ENCODE measurements at places on chromosomes 2 and 18.

DNA sequence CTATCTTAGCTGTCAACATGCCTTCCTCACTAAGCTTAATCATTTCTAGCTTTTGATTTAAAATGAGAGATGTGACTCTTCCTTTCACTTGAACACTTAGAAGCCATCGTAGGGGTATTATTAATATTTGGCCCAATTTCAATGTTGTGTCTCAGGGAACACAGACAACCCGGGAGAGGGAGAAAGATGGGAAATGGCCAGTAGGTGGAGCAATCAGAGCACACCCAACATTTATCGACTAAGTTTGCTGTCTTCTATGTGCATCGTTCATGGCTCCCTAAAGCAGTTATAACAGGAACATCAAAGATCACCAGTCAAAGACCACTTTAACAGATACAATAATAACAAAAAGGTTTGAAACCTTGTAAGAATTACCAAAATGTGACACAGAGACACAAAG is 110.2 kb downstream of the OLA1 start:
- no peak for DNase-seq

- no peak for DNase-seq
Observed at GRCh38 chr2:197161774-197162173, 148.8 kb downstream of the ANKRD44 start.

DNA sequence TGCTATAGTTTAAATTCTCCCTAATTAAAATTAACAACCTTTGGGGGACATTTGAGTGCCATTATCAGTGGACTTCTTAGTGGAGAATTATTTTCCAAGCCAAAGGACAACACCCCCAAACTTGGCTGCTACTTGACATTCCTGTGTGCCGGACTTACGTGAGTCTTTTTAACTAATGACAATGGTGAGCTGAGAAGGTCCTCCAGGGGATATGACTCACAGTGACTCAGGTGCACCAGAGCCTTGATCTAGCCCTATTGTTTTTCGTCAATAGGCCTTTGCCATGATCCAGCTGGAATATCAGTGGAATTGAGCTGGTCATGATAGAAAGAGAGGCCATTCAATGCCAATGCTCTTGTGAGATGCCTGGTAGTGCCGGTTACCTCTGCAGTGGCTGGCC is 118.1 kb upstream of the CXCR4 start:
- no peak for DNase-seq

DNA sequence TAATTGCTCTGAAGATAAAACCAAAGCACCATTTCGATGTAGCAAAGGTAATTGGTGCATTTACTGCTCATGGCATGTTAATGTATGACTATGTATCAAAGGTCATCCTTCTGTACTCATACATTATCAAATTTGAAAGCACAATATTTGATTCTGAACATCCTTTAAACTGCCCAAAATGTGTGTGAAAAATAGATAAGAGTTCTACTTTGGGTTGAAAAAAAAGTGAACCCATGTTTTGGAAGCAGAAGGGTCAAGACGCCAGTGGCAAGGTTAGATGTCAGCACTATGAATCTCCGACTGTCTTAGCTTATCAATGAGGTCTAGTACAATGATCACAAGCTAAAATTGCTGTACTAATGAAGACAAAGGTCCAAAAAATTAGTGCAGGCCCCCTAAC is 83.1 kb downstream of the LNPK start:
- DNase-seq = no peak

DNA sequence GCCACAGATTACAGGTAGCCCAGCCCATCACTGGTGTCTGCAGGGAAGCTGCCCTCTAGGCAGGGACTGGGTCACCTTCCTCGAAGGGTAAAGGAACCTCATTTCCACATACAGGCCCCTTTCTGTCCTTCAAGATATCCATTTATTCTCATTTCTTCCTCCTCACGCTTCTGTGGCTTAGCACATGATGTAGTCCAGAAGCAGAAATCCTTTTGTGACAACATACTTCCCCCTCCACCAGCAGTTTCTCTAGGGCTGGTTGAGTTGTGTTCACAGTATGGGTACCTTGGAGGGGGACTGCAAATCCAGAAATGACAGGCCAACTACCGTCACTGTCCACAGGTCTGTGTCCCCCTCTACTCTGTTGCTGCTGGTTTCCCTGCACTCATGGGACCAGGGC is 364.9 kb downstream of the ANAPC1 start:
- DNase-seq = no peak

- DNase-seq = no peak
Observed at GRCh38 chr2:127226520-127227263, 6.6 kb upstream of the CYP27C1 start.

DNA sequence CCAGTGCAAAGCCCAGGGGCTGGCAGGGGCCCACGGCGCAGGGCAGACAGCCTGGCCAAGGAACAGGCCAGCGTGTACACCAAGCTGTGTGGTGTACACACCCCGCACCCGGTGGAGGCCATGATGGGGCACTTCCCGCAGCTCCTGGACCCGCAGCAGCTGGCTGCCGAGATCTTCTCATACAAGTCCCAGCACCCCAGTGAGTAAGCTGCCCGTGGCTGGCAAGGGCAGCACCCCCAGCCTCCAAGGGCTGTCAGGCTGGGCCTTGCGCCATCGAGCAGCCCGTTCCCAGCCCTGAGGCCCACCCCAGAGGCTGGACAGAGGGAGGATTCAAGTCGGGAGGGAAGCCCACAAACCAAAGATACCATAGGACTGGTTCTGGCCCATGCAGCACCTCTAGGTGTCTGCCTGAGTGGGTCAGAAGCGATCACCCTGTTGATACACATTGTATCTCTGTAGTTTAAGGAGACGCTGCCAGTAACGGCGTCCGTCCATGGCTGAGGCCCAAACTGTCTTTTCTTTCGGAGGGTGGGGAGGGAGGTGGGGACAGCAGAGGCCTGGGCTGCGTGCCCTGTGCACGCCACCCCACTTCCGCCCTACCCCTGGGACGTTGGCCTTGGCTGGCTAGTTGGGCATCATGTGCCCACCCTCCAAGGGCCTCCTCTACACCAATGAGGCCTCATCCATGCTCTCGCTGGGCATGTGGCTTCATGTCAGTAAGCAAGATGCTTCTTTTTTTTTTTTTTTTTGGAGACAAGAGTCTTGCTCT is 16.8 kb upstream of the MTERF4 start:
- DNase-seq = no peak

DNA sequence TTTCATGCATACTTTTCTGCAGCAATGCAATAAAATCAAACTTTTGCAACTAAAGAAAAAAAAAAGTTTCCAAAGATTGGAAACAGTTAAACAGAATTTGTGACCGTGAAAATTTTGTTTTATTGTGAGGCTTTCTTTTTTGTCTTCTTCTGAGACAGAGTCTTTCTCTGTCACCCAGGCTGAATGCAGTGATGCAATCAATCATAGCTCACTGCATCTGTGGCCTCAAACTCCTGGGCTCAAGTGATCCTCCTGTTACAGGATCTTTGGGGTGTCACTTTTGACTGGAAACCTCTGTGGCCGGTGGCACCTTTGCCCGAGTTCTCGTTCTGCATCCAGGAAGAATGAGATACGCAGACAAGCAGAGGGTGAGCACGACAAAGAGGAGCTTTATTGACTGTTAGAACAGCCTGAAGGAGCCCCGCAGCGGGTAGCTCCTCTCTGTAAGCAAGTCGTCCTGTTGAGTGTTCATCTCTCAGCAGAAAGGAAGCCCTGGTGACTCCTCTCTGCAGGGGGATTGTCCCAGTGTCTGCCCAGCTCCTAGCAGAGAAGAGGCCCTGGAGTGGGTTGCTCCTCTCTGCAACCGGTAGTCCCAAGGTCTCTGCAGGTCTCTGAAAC is 16.9 kb upstream of the ILKAP start:
- DNase-seq = no peak

DNA sequence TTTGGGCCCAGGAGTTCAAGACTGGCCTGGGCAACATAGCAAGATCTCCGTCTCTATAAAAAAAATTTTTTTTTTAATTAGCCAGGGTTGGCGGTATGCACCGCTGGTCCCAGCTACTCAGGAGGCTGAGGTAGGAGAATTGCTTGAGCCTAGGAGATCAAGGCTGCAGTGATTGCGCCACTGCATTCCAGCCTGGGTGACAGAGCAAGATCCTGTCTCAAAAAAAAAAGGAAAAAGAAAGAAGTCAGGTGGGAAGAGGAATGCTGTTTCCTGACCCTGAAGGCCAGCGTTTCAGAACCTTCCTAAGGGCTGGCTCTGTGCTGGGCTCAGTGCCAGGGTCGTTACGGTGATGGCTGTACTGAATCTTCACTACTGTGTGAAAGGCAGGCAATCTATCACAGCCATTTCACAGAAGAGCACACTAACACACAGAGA is 35.0 kb upstream of the AGAP1 start:
- DNase-seq = no peak

DNA sequence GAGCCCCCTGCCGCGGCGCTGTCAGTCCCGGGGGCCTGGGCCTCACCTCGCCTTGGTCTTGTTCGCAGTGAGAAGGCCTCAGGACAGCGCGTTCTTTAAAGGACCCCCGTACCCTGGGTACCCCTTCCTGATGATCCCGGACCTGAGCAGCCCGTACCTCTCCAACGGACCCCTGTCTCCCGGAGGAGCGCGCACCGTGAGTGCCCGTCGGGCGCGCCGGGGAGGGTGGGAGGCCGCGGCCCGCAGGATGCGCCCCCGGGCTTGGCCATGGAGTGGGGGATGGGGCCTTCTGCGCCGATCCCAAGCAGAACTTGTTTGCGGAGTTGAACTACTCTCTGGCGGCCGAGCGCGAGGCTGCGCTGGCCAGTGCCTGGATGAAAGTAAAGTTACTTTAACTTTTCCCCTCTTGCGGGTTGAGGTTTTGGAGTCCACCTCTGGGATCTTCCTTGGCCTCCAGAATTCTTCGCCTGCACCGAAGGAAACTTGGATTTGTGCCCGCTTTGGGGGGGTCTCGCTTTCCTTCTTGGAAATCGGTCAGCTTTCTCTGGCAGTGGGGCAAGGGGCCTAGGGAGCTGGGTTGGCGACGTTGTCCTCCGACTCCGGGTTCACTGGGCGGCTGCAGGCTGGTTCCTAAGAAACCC is 1.2 kb downstream of the TCF7L1 start:
- peak; percentile 75 for DNase-seq

DNA sequence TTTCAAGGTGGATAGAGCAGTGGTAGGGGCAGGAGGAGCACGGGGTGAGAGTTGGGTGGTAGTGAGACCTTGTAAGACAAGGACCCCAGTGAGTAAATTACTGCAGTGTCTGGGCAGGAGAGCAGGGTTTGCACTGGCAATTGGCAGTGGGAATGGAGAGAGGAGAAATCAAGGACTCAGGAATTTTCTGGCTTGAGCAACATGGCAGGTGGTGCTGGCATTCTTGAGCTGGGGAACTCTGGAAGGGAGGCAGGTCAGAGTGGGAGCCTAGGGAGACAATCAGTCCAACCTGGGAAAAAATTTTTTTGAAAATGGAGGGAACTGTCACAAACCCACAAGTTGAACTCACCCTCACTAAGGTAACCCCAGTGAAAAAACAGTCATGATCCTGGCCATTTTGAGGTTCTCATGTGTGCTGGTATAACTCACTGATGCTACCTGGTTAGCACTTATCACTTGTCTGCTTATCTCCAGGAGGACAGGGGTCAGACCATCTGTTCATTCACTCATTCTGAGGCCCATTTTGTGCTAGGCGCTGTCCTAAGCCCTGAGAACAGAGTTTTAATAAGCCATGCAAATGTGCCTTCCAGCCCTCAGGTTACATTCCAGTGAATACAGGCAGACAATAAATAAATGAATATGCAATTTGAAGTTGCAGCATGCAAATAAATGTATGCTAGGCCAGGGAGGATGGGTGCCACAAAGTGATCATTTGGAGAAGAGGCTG is 92.2 kb upstream of the SEC11C start:
- no peak for DNase-seq

DNA sequence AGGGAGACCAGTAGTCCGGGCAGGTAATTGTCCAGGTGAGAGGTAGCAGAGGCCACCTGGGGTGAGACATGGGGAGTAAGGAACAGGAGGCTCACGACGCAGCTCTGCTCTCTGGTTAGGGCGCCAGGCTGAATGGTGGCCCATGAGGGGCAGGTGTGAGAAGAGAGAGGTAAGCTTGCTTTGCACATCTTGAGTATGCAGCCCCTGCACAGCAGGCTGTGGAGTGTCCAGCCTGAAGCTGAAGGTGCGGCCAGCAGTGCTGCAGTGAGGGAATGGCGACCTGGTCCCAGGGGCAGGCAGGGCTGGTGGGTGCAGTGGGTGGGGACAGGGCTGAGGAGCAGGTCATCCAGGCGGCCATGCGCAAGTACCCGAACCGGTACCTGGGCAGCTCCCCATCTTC is 15.7 kb downstream of the PRELID3A start:
- no peak for DNase-seq

GRCh38 chr2:227366769-227367426 is 12.2 kb downstream of the TM4SF20 start:
- no peak for DNase-seq

DNA sequence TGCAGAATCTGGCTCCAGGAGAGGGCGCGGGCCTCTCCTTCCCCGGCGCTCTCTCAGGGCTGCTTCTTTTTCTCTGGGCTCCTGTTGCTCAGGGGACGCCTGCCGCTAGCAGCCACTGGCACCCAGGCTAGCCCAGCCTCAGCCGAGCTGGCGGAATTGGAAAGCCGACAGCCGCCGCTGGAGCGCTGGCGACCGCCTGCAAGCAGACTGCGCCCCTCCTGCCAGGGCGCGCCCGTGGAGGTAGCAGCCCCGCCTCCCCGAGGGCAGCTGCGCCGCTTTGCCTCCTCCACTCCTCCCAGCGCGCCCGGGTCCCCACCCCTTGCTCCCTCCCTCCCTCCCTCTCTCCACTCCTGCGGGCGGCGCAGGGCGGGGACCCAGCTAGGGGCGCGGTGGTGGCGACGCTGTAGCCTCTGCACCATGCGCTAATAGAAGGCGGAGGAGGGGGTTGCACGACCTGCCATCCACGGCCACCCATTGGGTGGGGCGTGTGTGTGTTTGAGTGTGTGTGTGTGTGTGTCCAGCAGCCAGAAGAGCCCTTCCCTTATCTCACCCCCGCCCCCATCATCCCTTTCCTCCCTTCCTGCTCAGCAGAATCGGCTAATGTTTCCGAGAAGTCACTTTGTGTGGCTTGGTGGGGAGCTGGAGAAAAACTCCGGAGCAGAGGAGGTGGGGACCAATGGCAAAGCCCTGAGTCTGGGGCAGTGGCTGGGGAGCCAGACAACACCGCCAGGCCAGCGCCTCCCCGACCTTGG is at the start of gene SCN9A:
TSS of gene SCN9A (minus strand) at position 209 of the 752 bp plus-strand sequence. CDS start 64,188 bp downstream, outside the sequence.
- peak; percentile 88 for DNase-seq

DNA sequence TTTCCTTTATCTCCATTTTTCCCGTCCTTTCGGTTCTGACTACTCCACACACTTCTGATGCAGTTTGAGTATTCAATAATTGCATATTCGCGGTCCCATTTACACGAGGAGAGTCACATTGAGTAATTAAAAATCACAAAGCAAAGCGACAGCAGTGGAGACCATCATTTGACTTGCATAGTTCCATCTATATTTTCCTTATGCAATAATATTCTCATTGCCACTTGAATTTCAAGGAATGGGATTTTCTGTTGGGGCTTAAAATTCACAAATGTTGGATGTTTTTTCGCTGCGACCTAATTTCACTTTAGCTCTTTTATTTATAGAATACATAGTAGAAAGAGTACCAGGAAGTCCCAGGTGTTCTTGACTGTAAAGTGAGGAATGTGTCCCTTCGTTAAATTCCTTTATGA is 186.8 kb downstream of the ZEB2 start:
- DNase-seq = no peak

Measured in nephron progenitor cell (in vitro differentiated cells).